ENCODE measurements at places on chromosomes 7 and 10.
A peak's percentile ranks its signal among the peaks of the same experiment; 100 is the strongest.

DNA sequence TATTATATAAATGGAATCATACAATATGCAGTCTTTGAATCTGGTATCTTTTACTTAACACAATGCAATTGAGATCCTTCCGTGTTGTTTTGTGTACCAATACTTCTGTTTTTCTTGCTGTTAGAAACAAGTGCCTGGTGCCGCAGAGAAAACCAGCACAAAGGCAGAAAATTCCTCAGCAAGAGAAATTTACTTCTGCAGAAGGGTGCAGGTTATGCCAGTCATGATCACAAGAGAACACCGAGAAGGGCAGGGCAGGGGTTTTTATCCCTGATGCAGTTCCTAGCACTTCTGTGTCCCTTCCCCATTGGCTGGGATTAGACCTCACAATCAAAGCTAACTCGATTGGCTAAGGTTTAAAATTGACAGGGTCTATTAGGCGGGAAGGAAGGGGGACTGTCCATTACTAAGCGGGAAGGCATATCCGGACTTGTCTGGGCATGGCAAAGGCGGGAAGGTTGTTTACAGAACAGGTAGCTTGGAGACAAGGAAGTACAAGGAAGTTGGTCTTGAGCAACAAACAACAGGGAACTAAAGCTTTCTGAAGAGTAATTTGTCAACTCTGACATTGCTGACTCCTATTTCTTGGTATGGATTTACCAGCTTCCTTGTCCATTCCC is 2.4 kb upstream of the ZNF33B start:
- DNase-seq = no peak

- DNase-seq = peak; percentile 54
Observed at GRCh38 chr7:45663167-45663921, 89.2 kb downstream of the ADCY1 start.

GRCh38 chr10:9096288-9096687 is 1041.8 kb downstream of the GATA3 start:
- no peak for DNase-seq

DNA sequence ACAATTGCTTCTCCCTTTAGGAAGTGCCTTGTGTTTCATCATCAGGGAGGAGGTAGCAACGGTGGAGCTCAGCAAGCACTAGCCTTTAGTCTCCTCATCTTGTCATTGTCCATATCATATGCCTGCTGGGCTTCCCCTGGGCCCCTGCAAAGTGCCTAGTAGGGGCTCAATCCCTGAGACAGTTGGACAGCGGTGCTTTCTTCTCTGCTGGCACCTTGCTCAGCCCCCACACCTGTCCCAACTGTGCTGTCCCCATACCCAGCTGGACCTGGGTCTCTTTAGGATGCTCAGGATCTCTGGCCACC is 5.5 kb downstream of the SMARCD3 start:
- no peak for DNase-seq

DNA sequence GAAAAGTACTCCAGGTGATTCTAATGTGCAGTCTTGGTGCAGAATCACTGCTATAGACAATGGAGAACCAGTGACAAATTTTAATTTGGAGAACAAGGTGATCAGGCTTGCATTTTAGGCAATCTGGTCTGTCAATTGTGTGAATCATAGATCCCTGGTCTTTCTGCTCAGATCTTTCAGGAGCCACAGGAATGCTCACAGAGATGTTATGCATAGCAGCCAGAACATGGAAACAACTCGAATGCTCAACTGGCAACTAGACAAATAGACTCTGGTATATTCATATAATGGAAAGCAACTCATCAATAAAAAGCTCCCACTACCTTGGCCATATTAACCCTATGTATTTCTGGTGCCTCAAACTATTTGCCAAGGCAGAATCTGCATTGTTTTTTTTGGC is 209.1 kb downstream of the PHF14 start:
- DNase-seq = peak; percentile 55

DNA sequence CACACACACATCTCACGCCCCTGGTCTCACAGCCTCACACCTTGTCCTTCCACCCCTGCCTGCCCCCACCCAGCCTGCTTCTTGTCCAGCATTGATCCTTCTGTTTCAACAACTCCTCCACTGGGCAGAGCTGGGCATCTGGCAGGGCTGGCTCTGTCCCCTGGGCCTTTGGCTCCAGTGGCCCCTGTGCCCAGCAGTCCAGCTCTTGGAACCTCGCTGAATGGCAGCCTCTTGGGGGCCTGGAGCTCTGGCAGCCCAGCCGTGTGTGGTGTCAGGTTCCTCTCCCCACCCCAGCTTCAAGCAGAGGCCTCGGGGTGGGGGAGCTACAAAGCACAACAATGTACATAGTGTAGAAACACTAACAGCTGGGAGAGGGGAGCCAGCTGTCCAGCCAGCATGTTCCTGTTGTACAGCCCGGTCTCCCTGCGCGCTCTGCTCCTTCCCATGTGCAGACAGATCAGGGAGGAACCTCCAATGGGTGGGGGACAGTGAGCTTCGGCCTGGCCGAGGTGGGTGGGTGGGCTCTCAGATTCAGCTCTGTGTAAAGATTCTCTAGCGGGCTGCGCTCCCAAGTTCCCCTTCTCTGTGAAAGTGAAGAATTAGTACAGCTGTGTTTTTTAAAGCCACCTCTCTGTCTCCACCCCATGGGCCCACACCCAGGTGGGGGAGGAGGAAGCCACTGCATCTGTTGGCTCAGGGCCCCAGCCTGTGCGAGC is 19.4 kb downstream of the ZMIZ2 start:
- no peak for DNase-seq

DNA sequence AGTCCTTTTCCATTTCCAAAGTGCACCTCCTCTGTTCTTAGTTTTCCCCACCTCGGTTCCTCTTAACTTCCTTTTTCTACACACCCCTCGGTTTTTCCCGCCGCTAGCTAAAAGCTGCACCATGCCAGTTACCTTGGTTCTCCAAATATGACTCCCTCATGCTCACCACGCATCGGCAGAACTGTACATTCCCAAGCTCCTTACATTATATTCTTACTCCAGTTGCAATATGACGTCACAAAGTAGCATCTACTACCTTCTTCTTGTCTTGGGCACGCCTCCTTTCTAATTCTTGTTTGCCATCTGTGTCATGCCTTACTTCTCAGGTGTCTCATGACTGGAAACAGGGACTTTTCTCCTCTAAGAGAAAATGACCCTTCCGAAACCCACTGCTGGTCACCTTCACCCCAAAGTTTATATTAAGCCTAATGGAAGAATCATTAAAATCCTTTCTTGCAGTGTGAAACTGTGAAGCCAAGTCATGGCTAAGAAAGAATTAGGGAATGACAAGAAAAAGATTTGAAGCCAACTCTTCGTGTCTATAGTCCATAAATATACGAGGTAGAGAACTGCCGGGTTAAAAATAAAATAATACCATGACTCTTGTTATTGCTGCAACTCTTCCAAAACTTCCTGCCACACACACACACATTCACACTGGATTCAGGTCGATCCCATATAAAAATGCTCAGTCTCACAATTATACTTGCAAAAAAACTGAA is 1.7 kb downstream of the ESYT2 start:
- DNase-seq = no peak

GRCh38 chr10:104142081-104142480 is 20.1 kb downstream of the SFR1 start:
- no peak for DNase-seq

DNA sequence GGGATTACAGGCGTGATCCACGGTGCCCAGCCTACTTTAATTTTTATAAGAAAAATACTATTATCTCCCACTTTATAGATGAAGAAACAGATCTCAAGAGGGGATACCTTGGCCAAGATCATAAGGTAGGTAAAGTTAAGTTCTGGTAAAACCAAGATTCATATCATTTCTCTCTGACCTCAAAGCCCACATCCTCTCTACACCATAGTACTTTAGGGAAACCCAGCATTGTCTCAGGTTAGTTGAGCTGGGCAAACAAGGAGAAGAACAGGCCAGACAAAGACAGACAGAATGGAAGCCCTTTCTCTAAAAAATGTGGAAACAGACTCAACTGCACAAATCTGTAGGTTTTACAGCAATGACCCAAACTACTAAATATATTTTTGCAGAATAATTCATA is 197.7 kb upstream of the FRMD4A start:
- DNase-seq = no peak

GRCh38 chr10:92604841-92605240 is 11.9 kb downstream of the KIF11 start:
- DNase-seq = no peak

GRCh38 chr10:87613751-87614150 is 45.9 kb upstream of the PAPSS2 start:
- DNase-seq = no peak

DNA sequence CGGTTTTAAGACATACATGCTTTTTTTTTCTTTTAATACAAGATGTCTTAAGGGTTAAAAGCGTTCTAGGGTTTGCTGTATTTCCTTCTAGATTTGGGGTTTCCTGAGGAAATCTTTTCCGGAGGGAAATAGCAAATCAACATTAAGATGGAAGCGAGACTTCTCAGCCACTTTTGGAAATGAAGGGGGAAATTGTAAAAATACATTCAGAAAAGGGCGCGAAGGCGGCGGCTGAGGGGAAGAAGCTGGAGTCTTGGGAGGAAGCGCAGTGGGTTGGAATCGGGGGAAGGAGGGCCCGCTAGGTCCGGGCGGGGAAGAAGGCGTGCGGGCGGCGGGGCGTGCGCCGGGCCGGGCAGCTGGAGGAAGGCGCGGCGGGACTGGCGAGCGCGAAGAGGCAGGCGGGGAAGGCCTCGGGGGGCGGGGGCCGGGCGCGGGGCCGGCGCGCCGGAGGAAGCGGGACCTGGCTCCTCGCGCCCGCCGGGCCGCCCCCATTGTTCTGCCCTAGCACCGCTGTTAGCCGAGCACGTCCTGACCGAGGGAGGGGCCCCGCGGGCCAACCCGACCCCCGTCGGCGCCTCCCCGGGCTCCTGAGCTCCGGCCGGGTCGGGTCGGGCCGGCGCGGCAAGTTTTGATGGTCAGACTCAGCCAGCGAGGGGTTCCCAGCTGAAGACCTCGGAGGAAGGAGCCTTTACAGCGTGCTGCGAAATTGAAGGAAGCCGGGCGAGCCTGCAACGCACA is 1.5 kb upstream of the SKIDA1 start:
- peak; percentile 67 for DNase-seq

DNA sequence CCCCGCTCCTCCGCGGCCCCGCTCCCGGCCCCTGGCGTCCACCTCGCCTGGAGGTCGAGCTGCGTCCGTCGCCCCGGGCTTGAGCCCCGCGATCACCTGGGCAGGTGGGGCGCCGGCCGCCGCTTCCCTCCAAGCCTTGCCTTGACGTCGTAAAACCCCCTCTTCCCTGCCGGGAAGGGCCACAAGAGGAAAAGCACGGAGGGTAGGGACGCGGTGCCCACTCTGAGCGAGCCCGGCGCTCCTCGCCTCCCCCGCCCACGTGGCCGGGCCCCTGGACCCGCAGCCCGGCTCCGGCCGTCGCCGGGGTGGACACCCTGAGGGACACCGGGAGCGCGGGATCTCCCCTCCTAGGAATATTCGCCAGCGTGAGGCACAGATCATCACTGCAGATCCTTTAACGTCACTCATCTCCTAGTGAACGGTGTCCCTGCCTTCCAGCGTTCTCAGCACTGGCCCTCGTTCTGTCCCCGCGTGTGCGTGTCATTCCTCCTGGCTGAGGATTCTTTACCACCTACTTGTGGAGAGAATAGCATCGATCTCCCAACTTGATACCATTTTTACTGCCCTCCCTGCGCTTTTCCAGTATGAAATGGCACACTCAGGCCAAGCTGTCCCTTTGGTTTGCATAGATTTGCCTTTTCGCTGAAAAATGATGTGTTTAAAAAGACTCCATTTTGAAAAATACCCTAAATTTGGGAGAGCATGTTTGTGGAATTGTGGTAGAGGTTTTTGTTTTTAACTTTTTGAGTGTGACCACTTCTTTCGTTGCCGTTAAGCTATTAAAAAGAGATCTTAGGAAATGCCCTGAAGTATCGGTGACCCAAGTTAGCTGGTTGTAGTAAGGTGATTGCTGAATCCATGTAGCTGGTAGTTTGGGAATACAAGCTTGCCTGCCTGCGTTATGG is 649 bp downstream of the ACTR3B start:
- DNase-seq = peak; percentile 67

GRCh38 chr7:55570939-55571338 is 1.4 kb downstream of the VOPP1 start:
- DNase-seq = peak; percentile 71

DNA sequence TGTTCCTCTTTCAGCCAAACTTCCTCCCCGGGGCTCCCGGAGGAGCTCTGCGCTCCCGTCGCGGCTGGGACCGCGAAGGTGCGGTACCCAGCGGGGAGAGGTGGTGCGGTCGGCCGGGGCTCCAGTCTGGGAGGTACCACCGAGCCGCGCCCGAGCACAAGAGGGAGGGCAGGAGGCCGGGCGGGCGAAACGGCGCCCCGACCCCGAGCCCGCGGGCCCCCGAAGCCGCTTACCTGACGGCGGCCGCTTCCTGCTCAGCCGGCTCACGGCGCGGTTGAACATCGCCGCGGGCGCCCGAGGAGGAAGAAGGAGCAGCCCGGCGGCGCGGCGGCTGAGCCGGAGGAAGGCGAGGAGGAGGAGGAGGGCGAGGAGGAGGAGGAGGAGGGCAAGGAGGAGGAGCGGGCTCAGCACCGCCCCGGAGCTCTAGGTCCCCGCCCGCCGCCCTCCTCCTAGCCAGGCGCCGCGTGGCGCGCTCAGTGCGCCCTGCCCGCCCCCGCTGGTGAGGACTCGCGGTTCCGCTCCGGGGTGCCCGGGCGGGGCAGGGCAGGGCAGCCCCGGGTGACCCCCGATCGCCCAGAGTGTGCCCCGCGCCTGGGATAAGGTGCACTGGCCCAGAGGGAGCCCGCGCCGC is at the start of gene RGS10:
RGS10 (minus strand) TSS at position 363 of the 631 bp plus-strand sequence; CDS start at position 282, 81 bp downstream.
- peak; percentile 90 for DNase-seq

GRCh38 chr10:79381804-79382221 is 34.5 kb downstream of the PPIF start:
- DNase-seq = peak; percentile 90

DNA sequence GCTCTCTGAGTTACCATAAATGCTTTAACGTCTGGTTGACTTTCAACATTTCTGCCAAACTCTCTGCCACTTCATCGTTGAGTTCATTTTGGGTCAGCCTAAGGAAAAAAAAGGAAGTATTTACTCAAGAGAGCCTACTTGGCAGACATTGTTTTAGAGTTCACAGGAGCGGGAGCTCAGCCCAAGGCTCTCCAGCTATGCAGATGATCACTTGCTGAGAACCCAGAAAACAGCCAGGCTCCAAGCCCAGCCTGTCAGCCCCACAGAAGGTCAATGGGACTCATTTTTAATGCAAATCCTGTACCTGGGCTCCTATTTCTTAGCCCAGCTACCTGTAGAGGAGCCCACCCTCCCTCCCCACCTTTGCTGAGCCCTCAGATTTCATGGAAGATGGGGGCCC is 45.5 kb downstream of the NOD1 start:
- DNase-seq = peak; percentile 55

- DNase-seq = no peak
Observed at GRCh38 chr7:64614812-64615211, 51.1 kb upstream of the ZNF107 start.

DNA sequence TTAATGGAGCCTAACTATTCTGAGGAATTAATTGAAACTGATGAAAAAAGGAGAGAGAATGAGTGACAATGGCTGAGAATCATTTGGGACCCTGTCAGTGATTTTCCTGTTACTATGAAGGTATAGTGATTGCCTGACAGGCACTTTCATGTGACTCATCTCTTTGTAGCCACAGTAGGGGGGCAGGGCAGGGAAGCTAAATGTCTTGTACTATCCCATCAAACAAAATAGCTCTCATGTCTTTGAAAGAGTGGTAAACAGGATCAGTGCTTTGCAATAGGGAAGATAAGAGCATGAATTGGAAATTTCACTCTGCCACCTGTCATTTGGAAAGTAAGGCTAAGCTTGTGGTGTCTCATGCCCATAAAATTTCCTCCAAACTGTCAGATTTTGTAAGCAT is 94.5 kb upstream of the GSDME start:
- no peak for DNase-seq
